CD4-positive, alpha-beta T cell treated with Interferon alpha-2 for 1 hour (primary cell): ENCODE measurements at places on chromosomes 13 and 19.

DNA sequence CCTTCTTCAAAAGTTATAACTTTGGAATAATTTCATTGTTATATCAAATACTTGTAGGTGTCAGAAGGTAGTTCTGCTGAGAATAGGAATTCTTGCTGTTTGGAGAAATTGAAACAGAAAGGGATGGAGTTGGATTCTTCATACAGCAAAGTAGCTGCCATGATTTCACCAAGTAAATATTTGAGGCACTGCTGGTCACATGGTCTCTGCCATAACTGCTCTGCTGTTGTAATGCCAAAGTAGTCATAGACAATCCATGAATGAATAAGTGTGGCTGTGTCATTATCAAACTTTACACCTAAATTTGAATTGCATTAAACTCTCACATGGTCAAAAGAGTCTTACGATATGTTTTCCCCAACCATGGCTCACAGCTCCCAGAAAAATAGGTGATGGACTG is 308.6 kb downstream of the GPC6 start:
- DNase-seq: no peak

- DNase-seq: no peak
Measured at GRCh38 chr13:42597505-42597904, 23.6 kb downstream of the TNFSF11 start.

GRCh38 chr19:31289381-31289880 is 59.8 kb downstream of the TSHZ3 start:
- no peak for DNase-seq

- peak; percentile 59 for DNase-seq
Measured at GRCh38 chr13:44276061-44276460, 97.6 kb upstream of the SERP2 start.

DNA sequence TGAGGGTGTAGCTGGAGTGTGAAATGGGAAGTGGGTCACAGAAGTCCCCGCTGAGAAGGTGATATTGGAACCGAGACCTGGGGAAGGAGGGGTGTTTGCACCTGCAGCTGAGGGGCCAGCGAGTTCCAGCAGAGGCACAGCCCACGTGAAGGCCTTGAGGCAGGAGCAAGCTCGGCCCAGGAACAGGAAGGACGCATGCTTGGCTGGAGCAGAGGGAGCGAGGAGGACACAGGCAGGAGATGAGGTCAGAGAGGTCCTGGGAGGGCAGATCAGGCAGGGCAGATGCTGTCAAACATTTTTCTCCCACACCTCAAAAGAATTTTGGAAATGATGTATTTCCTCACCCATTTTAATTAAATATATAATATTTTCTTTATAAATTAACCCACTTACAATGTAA is 9.3 kb downstream of the ZNF415 start:
- no peak for DNase-seq

DNA sequence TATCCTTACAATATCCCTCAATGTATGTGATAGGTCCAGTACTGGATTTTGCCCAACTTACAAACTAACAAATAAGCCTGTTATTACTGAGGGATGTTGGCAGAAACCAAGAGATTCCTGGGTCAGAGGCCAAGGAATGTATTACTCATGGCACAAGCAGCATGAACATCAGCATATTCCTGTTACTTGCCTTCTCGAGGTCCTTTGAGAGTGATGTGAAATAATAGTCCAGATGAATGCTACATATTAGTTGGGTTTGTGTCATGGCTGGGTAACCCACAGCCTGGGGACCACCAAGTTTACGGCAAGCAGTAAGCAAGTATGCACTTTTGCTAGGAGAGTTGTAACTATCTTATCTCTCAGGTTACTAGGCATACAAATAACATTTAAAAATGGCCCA is 384.5 kb upstream of the GPC6 start:
- no peak for DNase-seq

DNA sequence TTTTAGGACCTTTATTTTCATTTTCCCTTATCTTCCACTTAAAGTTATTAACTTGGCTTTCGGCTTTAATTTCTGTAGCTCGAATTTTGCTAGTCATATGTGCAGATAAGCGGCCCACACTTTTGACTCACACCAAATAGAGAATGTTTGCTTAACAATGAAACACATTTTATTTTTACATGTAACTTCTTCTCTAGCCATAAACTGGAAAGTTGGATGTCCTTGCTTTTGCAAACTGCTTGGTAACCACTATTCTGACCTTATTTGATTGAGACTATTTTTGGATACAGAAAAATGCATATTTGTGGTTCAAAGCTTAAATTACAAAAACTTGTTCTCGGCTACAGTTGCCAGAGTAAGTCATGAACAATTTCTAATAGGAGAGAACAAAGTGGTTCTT is 600.0 kb downstream of the KCTD12 start:
- no peak for DNase-seq

GRCh38 chr13:28455580-28456194 is 39.2 kb downstream of the FLT1 start:
- DNase-seq: no peak

DNA sequence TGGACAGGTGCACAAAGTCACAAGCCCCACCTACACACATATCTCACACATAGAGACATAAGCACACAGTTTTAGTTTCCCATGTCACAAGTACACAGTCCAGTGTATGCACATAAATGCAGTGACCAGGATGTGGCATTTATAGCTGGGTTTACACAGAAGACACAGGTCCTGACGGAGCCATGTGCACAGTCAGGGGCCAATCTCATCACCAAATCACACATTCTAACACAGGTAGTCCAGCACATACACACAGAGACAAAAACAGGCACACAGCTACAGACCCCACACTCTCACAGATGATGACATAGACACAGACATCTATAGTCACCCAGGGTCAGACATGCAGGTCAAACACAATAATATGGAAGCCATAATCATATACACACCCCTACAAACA is 2.1 kb downstream of the NUMBL start:
- no peak for DNase-seq

DNA sequence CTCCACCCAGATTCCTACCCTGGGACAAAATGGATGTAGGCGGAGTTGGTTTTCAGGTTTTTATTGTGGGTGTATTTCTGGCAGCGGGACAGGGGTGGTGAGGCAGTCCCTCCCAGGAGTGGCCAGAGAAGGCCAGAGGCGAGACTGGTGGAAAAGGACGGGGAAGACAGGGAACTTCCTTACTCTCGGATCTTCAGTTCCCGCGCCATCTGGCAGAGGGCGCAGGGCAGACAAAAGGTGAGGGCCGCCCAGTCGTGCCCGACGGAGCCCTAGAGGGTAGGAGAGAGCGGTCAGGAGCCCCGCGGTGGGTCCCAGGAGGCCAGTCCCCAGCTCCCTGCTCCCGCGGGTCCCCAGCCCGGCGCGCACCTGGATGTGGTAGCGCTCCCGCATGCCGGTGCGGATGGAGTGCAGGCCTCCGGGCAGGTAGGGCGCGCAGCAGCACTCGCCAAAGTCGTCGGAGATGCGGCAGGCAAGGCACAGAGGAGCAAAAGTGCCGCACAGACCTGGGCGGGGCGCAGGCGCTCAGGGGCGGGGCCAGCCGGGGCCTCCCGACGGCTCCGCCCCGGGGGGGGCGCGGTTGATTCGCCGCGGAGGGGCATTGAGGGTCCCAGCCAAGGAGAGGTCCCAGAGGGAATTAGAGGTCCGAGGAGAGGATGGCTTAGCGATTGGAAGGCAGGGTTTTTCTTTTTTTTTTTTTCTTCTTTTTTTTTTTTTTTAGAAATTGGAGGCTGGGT is 3.0 kb downstream of the CNFN start:
- DNase-seq: peak; percentile 71

DNA sequence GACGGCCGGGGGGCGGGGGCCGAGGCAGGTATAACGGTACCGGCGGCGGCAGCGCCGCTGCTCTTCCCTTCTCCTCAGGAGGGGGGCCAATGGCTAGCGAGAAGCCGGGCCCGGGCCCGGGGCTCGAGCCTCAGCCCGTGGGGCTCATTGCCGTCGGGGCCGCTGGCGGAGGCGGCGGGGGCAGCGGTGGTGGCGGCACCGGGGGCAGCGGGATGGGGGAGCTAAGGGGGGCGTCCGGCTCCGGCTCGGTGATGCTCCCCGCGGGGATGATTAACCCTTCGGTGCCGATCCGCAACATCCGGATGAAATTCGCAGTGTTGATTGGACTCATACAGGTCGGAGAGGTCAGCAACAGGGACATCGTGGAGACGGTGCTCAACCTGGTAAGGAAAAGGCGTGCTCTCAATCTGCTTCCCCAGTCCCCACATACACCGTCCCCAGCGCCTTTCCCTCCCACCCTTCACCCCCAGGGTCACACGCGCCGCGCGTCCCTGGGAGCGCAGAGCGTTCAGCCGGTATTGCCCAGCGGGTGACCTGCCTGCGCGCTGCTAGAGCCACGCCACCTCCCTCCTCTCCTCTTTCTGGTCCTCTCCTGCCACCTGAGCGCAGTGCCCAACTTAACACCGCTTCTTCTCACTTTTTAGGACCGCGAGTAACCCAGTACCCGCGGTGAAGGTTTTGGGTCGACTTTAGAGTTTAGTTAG is 814 bp downstream of the NBEA start:
- DNase-seq: peak; percentile 1

- DNase-seq: no peak
Measured at GRCh38 chr13:60111691-60112090, 52.0 kb downstream of the DIAPH3 start.

- no peak for DNase-seq
Measured at GRCh38 chr13:70424928-70425327, 316.7 kb upstream of the KLHL1 start.

DNA sequence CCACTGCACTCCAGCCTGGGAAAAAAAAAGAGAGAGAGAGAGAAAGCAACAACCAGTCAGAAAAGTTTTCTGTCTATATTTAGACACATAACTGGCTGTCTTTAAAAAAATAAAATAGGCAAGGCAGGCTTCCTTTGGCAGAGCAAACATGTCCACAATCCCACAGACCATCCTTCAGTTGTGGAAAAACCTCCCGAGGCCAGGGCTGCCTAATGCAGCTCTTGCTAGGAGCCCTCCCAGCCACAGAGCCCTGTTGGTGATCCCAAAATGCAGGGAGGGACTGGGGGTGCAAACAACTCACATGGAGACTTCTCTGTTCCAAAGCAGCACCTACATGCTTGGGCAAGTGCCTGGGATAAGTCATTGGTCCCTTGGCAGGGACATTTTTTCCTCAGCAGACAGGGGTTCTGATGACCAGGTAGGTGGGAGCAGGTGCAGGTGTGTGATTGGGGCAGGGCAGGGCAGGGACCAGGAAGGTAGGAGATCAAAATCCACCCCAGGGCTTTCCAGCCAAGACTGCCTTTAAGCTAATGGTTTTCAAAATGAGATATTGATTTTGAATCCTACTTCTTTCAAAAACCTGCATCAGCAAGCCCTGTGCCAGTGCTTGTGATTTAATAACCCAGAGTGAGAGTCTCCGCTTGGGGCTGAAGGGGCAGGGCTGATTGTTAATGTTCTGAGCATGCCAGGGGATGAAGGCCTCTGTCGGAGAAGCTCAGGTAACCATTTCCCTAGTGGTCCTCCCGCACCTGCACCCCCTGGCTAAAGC is 178.5 kb downstream of the USP12 start:
- no peak for DNase-seq

- DNase-seq: no peak
Measured at GRCh38 chr13:25062479-25062878, 33.5 kb upstream of the PABPC3 start.

GRCh38 chr13:47415048-47415447 is 518.2 kb upstream of the HTR2A start:
- no peak for DNase-seq

DNA sequence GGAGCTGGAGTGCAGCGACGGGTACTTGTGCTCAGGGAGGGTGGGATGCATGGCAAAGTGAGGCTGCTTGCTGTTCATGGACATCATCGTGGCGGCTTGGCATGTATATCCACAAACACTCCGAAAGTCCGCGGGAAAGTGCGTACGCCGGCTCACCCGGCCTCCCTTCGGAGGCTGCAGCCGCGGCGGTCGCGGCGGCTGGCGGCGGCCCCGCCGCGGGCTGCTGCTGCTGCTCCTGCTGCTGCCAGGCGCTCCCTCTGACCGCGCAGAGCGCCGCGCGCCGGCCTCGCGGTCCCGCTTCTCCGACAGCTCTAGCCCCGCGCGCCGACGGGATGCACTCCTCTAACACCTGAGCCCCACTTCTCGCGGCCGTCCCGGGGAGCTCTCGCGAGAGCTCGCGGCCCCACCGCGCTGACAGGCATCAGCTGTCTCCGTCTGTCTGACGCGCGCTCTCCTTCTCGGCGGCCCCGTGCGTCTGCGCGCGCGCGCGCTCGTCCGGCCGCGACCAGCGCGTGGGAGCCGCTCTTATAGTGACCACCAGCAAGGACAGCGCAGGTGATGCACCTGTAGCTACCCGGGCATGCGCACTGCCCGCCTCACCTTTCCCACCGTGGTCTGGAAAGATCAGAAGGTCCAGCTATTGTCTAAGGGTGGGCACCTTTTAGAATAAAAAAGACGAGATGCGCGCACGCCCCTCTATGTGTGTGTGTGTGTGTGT is at the start of gene POU4F1:
TSS of gene POU4F1 (minus strand) at position 313 of the 718 bp plus-strand sequence. CDS start at position 87, 226 bp downstream.
- peak; percentile 71 for DNase-seq
